ENCODE measurements at places on chromosomes 3 and 15.

DNA sequence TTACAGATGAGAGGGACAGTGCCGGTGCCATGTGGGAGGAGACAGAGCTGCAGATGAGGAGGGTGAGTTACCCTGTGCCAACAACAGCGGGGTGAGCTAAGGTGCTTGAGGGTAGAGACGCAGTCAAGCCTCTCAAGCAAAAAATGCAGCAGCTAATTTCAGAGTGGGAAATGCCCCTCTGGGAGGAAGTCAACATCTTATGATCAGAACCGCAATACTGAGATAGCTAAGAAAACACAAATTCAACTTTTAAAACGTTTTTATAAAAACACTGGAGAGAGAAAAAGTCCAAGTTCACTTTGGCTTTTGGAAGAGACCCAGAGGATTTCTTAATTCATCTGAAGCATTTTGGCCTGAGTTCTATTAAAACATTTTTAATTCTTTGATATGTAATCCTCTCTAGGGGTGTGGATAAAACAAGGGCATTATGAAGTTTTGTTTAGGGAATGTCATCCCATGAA lies 319.2 kb downstream of the SLC9A9 start:
- DNase-seq: no peak

GRCh38 chr3:139281522-139282196 lies 62.2 kb upstream of the MRPS22 start:
- DNase-seq: no peak

- peak; percentile 20 for DNase-seq
These were observed 736 bp downstream of the IREB2 start for GRCh38 chr15:78438619-78439285.

GRCh38 chr3:161793194-161793930 lies 296.8 kb downstream of the OTOL1 start:
- no peak for DNase-seq

GRCh38 chr15:59309405-59309804 lies 63.3 kb downstream of the MYO1E start:
- DNase-seq: no peak

DNA sequence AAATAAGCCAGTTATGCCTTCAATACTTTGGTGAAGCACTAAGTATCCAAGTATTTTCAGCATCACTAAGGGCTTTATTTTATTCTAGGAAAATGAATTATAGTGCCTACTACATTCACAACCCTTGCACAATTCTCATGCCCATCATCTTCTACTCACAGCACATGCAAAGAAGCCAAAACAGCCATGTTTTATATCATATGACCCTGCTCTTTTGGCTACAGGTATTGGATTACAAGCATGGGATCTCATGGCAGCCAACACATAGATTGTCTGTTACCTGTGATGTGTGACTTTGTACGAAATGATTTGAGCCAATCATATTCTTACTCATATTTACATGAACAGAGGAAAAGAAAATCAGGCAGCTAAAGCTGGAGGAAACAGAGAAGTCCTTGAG lies 38.6 kb downstream of the STT3B start:
- DNase-seq: no peak

- DNase-seq: no peak
These were observed 13.2 kb upstream of the BCL6 start for GRCh38 chr3:187758318-187758955.

DNA sequence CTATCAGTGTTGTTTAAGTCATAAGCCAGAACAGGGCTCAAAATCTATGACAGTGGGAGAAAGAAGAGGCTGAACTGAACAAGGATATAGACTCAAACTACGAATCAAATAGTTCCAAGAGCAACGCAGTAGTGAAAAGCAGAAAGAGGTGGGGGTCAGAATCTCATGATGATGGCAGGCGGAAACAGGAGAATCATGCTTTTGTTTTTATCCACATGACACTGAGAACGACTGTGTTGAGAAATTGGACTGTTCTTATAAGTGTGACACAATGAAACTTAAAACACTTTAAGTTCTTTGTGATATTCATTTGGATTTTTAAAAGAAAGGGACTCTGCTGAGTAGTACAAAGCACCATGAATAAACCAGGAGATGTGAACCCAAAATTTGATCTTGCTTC lies 309.4 kb downstream of the ULK4 start:
- DNase-seq: no peak

- DNase-seq: no peak
These were observed 858 bp upstream of the TKT start for GRCh38 chr3:53256704-53257055.

DNA sequence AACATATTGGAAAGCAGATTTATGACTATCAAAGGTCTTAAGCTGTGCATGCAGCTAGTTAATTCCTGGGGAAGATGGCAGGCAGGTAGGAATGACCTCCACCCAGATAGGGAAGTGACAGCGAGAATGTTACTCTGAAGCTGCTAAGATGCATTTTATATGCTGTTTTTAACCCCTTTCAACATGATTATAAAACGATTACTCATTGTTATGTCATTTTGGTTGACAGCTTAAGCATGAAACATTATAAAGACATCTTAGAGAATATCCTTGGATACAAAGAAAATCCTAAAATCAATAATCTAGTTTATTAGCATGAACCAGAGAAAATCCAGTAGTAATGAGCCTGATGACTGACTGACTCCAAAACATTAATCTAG lies 220.5 kb downstream of the NR1D2 start:
- no peak for DNase-seq

DNA sequence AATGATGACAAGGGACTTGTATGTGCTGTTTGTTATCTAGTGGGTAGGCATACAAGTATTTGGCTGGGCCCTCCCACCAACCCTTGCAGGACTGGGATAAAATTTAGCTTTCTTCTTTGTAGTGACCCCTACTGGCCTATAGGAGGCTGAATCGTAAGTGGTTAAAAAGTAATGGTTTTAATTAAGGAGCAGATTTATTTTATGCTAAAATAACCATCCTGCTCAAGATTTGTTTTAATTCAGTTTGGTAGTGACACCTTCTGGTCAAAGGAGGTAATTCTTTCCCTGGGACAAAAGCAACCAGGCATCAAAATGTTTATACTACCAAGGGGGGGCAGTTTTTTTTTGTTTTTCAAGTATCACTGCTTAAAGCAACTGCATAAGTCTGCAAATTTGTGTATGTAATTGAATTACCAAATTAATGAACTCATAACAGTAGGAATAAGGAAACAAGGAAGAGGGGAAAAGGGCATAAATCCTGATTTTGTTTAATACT lies 70.7 kb downstream of the TOP2B start:
- no peak for DNase-seq

Data from activated T-cell treated with anti-CD3 and anti-CD28 coated beads, Interleukin-2, amount 50 U/mL, for 1 hour (primary cell).